ENCODE measurements at places on chromosomes 5 and 9. TPM values are rescaled to one million over a fixed set of nuclear protein-coding genes. Genes with fewer than 3 reads are reported as not detected.

GRCh38 chr9:88782931-88783710 lies 208.1 kb upstream of the S1PR3 start:
- DNase-seq = no peak
- H3K36me3 ChIP-seq = no peaks in the 10 kb centered on the region
- peaks cover 6% of the 10 kb centered on the region for H3K27me3 ChIP-seq
- H3K27ac ChIP-seq = no peak overlapping the region
- no peak overlapping the region for H3K4me3 ChIP-seq

Gene GCNT4
- 2.1 TPM for total RNA-seq

GRCh38 chr5:40988746-40989510 lies 79.6 kb downstream of the C7 start:
- H3K27ac ChIP-seq = no peak overlapping the region
- DNase-seq = no peak
- H3K36me3 ChIP-seq = no peaks in the 10 kb centered on the region
- H3K4me1 ChIP-seq = no peaks in the 10 kb centered on the region

DNA sequence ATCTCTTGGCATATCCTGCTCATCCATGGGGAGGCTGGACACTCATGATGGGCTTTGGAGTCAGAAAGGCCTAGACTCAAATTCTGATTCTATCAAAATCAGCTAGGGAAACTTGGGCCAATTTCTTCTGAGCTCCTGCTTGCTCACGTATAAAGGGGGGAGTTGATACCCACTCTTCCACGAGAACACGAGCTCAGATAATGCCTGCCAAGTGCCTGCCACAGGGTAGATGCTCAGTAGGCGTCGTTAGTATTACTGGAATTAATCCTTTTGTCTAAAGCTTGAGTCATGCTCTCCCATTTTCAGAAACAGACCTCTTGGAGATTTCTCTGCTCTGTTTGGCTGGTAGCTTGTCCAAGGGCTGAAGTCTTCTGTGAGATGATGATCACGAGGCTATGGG lies 238.3 kb upstream of the MVB12B start:
- no peak overlapping the region for H3K4me3 ChIP-seq
- H3K36me3 ChIP-seq = no peaks in the 10 kb centered on the region
- H3K27ac ChIP-seq = no peak overlapping the region
- H3K4me1 ChIP-seq = peaks cover 10% of the 10 kb centered on the region
- DNase-seq = no peak

GRCh38 chr9:91746357-91746756 lies 203.7 kb downstream of the ROR2 start:
- no peaks in the 10 kb centered on the region for H3K36me3 ChIP-seq
- no peak for DNase-seq
- H3K4me1 ChIP-seq = no peaks in the 10 kb centered on the region
- no peak overlapping the region for H3K4me3 ChIP-seq
- no peak overlapping the region for H3K27ac ChIP-seq
- peaks cover 8% of the 10 kb centered on the region for H3K27me3 ChIP-seq

- DNase-seq = no peak
- H3K4me1 ChIP-seq = peaks cover 11% of the 10 kb centered on the region
- H3K27me3 ChIP-seq = peaks cover 15% of the 10 kb centered on the region
- no peak overlapping the region for H3K4me3 ChIP-seq
- no peak overlapping the region for H3K27ac ChIP-seq
Measured at GRCh38 chr9:127277770-127278169, 13.2 kb downstream of the GARNL3 start.

DNA sequence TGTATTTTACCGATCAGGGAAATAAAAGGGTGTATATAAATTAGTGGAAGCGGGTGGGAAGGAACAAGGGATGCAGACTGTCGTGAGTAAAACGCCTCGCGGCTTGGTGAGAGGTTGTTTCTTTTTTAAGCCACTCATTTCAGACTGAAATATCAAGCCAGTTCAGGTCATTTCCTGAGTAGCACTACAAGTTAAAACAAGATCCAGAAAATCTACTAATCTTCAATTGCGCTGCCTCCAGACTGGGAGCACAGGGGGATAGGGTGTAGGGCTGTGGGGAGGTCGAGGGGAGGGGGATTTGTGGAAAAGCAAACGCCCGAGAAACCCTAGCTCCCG lies 140.8 kb downstream of the TSSK1B start:
- H3K27me3 ChIP-seq = peaks cover 43% of the 10 kb centered on the region
- H3K27ac ChIP-seq = no peak overlapping the region
- H3K4me1 ChIP-seq = peaks cover 14% of the 10 kb centered on the region
- no peaks in the 10 kb centered on the region for H3K36me3 ChIP-seq
- H3K4me3 ChIP-seq = peak overlapping the region; percentile 81
- DNase-seq = peak; percentile 27

DNA sequence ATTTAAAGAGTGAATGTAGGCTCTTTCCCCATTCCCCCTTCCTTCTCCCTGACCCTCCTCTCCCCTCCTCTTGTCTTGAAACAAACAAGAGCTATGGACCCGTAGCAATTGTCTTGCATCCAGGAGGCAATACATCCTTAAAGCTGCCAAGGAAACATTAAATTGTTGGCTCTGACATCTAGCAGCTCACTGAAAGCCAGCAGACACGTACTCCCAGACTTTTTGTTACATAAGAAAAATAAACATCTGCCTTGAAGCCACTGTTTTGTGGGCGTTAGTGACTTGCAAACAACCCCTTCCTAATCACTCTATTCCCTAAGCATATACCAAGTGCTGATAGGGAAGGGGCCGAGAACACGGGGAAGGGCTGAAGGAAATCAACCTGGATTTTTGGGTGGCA lies 8.6 kb downstream of the SLC45A2 start:
- H3K27ac ChIP-seq = no peak overlapping the region
- H3K36me3 ChIP-seq = no peaks in the 10 kb centered on the region
- H3K4me3 ChIP-seq = no peak overlapping the region
- DNase-seq = no peak

DNA sequence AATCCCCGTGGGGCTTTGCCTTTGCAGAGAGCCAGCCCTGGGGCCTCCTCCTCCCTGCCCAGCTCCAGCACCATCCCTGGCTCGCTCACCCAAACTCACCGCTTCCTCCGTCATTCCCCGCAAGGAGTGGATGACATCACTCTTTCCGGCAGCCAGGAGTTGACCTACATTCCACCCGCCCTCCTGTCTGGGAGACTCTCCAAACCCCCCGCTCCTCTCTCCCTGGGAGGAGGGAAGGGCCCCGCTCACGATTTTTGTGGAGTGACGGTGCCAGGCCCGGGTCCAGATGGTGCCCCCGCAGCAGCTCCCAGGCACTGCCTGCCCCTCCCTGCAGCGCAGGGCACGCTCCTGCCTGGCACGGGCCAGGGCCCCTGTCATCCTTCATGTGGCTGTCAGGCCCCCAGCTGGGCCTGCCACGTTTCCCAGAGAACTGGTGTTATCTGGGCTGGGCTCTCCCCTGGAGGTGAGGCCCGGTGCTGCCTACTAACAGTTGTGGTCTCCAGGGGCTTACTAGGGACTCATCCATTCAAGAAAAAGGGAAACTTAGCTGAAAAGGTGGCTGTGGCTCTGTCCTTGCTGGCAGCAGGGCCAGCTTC lies 52.3 kb downstream of the NTNG2 start:
- no peak overlapping the region for H3K27ac ChIP-seq
- H3K36me3 ChIP-seq = no peaks in the 10 kb centered on the region
- peaks cover 3% of the 10 kb centered on the region for H3K27me3 ChIP-seq
- DNase-seq = no peak
- no peak overlapping the region for H3K4me3 ChIP-seq

DNA sequence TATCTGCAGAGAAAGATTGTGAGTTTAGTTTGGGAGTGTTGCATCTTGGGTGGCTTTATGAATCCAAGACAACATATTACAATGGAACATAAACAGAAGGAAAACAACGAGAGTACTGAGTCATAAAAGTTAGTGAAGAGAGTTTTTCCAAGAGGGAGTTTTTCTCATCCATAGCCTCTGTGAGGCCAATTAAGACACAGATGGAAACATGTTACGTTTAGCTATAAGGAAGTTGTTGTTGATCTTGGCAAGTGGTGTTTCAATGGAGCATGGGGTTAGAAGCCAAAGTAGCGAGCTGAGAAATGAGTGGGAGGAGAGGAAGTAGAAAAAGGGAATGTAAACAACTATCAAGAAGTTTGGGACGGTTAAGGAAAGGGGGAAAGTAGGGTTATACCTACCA lies 53.3 kb upstream of the SPATA31D4 start:
- H3K36me3 ChIP-seq = no peaks in the 10 kb centered on the region
- no peak overlapping the region for H3K4me3 ChIP-seq
- no peaks in the 10 kb centered on the region for H3K4me1 ChIP-seq

Gene FCN2
- not detected for total RNA-seq

Gene LECT2
- total RNA-seq = not detected

GRCh38 chr9:124320062-124320973 lies 62.6 kb downstream of the NEK6 start:
- no peak overlapping the region for H3K4me3 ChIP-seq
- no peaks in the 10 kb centered on the region for H3K36me3 ChIP-seq
- no peak overlapping the region for H3K27ac ChIP-seq

Data from activated naive CD4-positive, alpha-beta T cell treated with anti-CD3 and anti-CD28 coated beads for 36 hours (primary cell).